ENCODE measurements at places on chromosomes 11 and 22.
A peak's percentile ranks its signal among the peaks of the same experiment; 100 is the strongest.

DNA sequence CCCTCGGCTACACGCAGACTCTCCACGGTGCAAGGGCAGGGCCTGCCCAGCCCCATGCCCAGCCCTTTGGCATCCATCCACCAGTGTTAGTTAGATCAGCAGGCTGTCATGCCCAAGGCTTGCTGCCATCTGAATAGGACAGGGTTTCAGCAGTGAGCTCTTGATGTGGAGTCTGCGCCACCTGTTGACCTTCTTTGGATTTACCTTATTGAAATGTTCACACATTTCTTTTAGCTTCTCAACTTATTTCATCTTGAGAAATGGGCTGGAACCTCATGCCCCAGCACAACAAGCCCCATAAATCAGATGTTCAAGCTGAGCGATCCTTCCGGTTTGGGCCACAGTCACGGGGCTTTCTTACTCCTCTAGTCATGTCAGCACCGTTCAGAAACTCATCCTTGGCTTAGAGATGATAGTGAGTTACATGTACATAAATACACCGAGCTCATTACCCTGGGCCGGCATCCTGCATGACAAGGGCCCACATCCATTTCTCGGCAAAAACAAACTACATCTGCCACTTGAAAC lies 61.7 kb downstream of the PARVB start:
- peak; percentile 66 for DNase-seq

DNA sequence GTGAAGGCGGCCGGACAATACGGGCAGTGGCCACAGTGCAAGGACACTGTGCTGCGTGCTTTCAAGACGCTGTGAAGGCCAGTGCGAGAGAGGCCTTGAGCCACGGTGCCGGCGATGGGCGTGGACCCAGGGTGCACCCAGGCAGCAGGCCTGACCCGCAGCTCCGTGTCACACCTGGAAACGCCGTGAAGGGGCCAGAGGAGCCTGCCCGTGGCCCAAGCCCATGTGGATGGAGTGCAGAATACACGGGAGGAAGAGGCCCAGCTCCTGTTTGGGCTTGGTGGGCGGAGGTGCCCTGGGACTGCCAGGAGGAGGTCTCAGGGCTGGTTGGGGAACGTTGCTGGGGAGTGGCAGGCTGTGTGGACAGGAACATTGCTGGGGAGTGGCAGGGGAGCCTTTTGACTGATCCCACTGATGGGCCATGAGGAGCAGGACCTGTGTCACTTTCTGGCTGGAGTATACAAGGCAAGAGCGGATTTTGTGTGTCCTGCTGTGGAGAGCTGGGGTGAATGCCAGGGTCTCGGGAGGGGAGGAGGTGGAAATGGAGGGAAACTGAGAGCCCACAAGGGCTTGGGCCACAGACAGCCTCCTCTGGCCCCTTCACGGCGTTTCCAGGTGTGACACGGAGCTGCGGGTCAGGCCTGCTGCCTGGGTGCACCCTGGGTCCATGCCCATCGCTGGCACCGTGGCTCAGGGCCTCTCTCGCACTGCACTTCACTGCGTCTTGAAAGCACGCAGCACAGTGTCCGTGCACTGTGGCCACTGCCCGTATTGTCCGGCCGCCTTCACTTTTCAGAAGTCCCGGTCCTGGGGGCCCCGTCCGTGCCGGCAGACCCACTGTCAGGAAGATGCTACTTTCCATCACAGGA lies 925.4 kb downstream of the BRD1 start:
- no peak for DNase-seq

GRCh38 chr11:104076455-104076854 lies 40.0 kb downstream of the DDI1 start:
- peak; percentile 24 for DNase-seq

DNA sequence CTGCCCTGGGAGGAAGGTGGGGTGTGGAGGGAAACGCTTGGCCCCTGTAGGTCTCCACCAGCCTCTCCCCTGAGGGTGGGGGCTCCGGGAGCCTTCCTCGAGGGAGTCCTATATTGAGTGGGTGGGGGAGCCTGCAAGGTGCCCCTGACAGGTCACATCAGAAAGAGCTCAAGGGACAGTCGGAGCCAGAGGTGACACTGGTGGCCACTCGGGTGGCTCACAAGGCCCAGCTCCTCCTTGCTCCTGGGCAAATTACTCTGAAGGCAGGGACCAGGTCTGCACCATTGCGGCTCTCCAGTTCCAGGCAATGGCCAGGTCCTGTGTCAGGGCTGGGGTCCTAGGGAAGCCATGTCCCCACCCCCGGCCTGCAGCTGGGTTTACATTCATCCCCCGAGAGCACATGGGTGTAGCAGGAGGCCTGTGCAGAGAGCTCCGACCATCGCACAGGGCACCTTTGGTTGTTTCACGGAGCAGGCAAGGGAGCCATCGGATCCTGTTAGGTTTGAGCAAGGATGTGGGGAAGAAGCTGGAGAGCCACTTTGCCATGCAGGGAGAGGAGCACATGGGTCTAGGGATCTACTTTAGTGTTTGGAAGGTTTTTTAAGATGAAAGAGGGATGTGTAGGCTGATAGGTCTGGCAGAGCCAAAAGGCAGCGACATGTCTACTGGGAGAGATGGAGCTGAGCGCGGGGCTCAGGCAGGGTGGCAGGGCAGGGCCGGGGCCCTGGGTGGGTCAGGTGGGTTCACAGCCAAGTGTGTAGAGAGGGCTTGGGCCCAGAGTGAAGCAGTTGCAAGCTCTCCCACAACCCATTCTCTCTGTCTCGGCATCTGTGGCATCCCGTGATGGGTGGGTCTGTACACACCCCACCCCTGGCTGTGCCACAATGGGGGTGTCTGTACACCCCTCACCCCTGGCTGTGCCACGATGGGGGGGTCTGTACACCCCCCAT lies 14.8 kb downstream of the CCND1 start:
- DNase-seq = no peak

GRCh38 chr11:57598831-57599155 lies 1.3 kb downstream of the SERPING1 start:
- DNase-seq = peak; percentile 51

GRCh38 chr11:97685695-97686094 lies 1295.9 kb downstream of the JRKL start:
- peak; percentile 9 for DNase-seq

GRCh38 chr22:24138649-24139420 lies 42.5 kb upstream of the SUSD2 start:
- no peak for DNase-seq

- no peak for DNase-seq
These were observed 8.0 kb upstream of the OR52L1 start for GRCh38 chr11:5994791-5995190.

- no peak for DNase-seq
These were observed 62.3 kb upstream of the ANO5 start for GRCh38 chr11:22130462-22131053.

DNA sequence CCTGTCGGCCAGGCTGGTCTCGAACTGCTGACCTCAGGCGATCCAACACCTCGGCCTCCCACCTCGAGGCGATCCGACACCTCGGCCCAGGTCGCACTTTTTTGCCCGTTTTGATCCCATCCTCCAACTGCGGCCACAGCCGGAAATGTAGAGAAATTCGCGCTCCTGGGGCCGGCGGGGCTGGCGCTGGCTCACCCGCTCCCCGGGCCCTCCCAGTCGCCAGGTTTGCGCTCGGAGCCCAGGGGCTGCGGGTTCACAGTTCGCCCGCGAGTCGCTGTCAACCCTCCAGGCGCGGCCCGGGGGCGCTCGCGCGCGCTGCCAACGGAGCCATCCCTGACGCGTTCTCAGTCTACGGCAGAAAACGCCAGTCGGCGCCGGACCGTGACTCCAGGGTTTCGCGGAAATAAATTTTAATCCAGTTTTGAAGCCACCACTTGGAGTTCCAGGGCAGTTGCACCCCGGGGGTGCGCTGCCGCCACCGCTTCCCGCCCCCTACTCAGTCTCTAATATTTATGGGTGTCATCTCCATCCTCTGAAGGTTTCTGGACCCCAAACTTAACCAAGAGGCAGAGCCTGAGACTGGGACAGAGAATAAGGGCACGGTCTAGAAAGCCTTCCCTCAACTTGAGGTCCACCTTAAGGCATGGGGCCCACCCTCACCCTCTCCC lies 1.5 kb upstream of the KLHDC7B start:
- DNase-seq = peak; percentile 55

DNA sequence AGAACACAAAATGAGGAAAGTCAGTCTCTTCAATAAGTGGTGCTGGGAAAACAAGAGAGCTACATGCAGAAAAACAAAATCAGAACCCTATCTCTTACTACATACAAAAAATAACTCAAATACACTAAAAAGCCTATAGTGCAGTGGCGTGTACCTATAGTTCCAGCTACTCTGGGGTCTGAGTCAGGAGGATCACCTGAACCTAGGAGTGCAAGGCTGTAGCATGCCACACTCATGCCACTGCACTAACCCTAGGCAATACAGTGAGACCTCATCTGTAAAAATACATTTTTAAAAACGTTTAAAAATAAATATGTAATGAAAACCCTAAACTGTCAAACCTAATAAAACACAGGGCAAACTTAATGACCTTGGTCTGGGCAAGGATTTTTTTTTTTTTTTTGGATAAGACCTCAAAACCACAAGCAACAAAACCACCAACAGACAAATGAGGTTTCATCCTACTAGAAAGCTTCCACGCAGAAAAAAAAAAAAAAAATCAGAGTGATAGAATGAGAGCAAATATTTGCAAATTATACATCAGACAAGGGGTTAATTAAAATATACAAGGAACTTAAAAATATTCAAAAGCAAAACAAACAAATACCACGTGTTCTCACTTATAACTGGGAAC lies 35.2 kb downstream of the XKR3 start:
- DNase-seq = no peak

GRCh38 chr22:42928969-42929837 lies 72.1 kb upstream of the ARFGAP3 start:
- DNase-seq = no peak

- DNase-seq = no peak
These were observed 148.6 kb downstream of the NXPE2 start for GRCh38 chr11:114826910-114827442.

GRCh38 chr11:86524620-86525352 lies 147.6 kb downstream of the ME3 start:
- DNase-seq = peak; percentile 62

DNA sequence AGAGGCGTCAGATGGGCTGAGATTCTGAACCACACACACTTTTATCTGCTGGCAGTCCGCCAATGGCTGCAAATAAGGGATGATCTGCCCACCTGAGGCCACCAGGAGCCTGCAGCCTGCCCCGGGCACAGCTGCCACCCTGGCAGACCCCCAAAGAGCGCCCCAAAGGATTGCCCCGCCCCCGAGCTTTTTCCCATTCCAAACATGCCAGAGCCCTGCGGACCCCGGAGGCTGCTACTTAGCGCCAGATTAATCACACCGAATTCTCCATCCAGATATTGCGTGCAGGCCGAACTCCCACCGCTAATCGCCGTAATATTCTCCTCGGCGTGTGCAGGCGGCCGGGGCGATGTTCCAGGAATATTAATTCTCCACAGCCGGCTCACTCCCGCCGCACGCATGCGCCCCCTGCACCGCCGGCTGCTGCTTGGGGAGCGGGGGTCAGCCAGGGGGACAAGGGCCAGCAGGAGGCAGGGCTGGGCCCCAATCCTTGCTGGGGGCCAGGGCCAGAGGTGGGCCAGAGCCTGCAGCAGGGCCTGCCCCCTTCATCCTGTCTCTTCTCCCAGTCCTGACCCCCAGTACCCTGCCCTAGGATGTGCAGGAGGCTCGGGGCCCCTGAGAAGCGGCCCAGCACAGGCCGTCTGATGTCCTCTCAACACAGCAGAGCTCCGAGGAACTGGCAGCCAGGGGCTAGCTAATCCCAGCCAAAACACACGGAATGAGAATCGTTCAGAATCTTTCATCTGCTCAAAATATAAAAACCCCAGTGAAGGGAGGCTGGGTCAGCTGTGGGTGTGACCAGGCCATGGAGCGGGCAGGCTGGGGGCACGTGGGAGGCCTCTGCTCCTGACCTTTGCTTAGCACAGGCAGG lies 19.5 kb upstream of the TCF20 start:
- DNase-seq = peak; percentile 30

- no peak for DNase-seq
These were observed 30.4 kb upstream of the CKAP5 start for GRCh38 chr11:46876471-46876870.

- no peak for DNase-seq
These were observed 3.9 kb downstream of the LRRC10B start for GRCh38 chr11:61512435-61512834.

DNA sequence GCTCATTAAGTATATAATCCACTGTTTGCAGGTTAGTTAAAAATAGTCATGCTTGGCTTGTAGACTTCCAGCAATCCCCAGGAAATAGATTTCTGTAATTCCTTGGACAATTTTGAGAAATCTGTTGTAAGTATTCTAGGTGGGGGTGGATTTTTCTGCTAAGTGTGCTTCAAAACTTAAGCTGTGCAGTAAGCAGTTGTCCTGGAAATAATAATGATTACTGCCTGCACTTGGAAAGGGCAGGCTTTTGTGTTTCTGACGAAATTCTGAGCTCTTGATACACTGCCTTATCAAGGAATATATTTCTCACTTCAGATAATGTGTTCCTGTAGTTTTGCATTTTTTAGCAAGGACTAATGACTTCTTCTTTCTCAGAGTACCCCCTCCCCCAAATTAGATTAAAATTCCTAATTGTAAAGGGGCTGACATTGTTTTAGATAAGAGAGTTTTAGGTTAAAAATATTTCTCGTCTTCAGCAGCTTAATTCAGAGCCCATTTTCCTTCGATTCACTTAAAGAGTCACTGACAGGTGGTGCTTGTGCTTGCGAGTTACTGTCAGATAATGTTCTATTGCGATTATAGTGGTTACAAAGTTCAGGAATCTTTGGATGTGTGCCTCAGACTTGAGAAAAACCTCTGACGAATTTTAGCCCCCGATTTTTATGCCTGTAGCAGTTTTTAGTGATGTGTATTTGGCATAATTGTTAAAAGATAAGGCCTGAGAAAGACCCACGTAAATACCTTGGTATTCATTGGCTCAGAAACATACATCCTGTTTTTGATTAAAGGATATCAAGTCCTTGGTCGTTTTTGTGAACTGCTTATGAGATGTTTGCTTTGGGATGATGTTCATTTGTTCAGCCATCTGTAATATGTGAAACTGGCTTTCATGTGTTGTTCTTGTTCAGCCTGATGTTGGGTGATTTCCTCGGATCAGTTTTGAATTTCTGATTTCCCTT lies 120.5 kb downstream of the HIPK3 start:
- peak; percentile 33 for DNase-seq

GRCh38 chr11:58866788-58867187 lies 22.3 kb upstream of the GLYATL2 start:
- DNase-seq = no peak

DNA sequence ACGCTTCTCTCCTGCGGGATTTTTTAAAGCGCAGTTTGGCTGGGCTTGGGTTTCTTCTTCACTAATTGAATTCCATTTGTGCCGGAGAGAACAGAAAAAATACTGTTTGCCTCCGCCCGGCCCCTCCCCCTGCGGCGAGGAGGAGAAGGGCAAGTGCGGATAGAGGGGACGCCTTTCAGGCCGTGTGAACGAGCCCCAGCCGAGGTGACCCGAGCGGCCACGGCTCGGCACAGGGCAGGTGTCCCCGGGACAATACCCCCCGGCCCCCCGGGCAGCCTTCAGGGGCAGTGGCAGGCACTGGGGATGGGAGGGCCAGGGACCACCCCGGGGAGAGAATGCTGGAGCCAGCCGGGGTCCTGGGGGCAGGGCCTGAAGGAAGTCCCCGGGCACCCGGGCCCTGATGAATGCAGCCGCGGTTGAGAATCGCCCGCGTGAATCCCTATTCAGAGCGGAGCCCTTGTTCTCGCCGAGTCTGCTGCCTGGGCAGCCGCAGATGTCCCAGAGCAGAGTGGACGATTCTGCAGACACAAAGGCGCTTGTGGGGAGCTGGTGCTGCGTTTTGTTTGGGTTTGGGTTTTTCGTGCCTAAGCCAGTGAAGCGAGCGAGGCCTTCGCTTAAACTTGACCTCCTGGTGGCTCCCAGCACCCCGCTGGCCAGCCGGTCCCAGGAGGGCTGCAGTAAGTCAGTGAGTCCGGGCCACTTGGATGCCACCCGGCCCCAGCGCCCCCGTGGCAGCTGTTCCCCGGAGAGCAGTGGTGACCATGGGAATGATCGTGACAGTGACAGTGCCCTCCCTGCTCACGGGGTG lies 96.0 kb downstream of the WNT7B start:
- DNase-seq = no peak

All from fibroblast of lung (primary cell).